G401 (cell line): ENCODE measurements at places on chromosomes 5 and 9. TPM values are rescaled to one million over a fixed set of nuclear protein-coding genes. Genes with fewer than 3 reads are reported as not detected.
A peak's percentile ranks its signal among the peaks of the same experiment; 100 is the strongest.

DNA sequence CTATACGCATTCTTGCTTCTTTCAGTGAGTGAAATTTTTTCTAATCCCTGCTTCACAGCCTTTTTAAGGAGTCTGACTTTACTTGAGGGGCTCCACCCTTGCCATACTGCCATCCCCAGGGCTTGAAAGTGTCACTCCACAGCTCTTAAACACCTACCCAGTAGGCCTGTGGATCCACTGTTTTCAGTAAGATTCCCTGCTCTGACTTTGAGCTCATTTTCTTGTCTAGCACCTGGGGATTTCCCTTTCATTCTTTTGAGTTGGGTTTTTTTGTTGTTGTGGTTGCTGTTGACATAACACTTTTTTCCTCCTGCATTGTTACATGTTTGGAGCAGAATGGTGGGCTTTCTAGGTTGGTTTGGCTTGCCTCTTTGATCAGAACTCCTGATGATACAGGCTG, 23.6 kb downstream of the SREK1IP1 start:
- DNase-seq = no peak

GRCh38 chr9:16102154-16102553, 549.3 kb downstream of the CCDC171 start:
- no peak for DNase-seq

- no peak for DNase-seq
Measured at GRCh38 chr9:112015736-112016135, 119.1 kb downstream of the UGCG start.

DNA sequence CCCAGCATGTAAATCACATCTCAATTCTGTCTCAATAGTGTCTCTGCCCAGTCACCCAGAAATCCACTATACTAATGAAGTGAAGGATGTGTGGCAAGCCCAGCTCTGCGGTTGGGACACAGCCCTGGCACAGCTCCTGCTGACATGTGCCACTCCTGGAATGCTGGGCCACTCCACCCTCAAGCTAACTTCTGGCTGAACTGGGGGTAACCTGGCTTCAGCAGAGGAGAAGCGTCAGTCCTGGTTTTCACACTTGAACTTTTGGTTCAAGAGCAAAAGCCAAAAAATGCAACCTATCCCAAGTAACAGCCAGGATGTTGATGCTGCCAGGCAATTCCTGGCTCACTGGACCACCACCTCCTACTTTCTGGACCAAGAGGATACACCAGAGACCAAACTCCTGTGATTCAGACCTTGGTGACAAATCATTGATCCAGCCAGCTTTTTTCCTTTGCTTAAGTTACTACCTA, 86.4 kb downstream of the ARRDC3 start:
- no peak for DNase-seq

GRCh38 chr5:2220741-2221140, 338.0 kb upstream of the IRX4 start:
- no peak for DNase-seq

GRCh38 chr5:160969645-160970044, 117.6 kb upstream of the ATP10B start:
- DNase-seq = peak; percentile 44

LCN15 gene
- total RNA-seq = not detected in 2 replicates

CTNND2 gene
- total RNA-seq = not detected in 2 replicates

LMX1B gene
- total RNA-seq = 53.5 and 89.1 TPM in 2 replicates
